ENCODE measurements at places on chromosomes 11 and 22.

GRCh38 chr11:12963792-12964536 lies 45.2 kb upstream of the RASSF10 start:
- peak; percentile 64 for DNase-seq

- no peak for DNase-seq
Observed at GRCh38 chr11:64653388-64653973, 62.5 kb downstream of the SLC22A12 start.

DNA sequence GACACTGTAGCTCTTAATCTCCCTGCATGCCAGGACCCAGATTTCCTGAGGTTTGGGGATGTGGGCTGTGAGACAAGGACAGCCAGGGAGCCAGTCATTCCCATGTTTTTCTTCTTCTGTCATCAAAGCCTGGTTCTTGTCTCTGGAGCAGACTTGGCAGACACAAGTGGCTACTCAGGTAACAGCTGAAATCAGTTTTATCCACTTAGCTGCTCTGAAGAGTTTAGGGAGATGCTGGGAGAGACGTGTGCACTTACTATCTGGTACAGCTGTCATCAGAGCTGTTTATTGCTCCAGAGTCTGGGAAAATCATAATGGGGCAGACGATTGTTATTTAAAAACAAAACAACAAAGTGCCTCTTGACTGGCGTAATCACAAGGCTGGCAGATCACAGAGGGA lies 56.6 kb downstream of the CSNK2A3 start:
- no peak for DNase-seq

DNA sequence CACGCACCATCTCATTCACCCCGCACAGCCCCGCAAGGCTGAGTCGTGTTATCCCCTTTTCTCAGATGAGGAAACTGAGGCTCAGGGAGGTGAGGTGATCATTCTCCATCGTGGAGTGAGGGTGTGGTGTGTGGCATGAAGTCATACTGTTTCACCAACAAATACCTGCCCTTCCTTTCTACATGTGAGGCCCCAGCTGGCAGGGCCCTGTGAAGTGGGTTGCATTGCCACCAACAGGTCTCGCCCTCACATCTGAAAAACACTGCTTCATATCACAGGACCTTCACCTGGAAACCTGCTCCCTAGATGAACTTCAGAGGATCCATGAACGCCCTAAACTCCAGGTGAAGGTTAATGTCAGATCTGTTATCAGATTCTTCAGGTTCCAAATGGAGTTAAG lies 4.3 kb downstream of the SSTR3 start:
- DNase-seq: no peak

GRCh38 chr11:40183073-40184064 lies 1276.1 kb downstream of the LRRC4C start:
- DNase-seq: no peak

DNA sequence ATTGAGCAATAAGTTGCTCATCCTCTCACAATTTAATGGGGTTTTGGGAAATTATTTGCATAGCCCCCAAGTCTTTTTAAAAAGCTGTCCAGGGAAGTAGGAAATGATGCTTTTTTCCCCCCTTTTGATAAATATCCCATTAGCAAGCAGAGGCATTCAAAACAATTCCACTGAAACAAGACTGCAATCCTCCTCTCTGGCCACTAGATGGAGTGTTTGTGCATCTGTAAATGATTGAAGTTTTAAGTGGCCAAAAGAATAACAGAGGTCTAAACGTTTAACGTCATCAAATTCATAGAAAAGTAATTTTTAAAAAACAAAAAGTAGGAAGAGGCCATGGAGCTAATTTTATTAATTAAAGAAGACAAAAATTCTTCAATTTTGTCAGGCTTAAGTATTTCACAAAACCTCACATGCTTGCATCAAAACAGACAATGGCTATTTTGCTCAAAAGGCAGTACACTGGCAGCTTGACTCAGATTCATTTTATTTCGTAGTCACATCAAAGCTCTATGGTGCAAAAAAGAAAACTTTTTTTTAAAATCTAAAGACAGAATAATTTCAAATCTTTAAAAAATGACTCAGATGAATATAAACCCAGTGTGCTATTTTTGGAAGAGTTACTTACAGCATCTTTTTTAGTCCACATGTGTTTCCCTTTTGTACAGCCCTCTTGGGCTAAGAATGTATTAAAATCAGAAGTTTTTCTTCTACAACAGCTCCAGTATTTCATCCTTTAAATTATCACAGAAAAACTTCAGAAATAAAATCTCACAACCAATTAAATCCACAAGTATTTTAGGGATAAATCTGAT lies 17.8 kb downstream of the CHORDC1 start:
- DNase-seq: peak; percentile 61

GRCh38 chr11:102157219-102157618 lies 47.0 kb downstream of the YAP1 start:
- peak; percentile 64 for DNase-seq

GRCh38 chr11:802018-802617 lies 2.9 kb downstream of the PIDD1 start:
- no peak for DNase-seq

- no peak for DNase-seq
Observed at GRCh38 chr22:50603511-50604255, 3.1 kb downstream of the MAPK8IP2 start.

DNA sequence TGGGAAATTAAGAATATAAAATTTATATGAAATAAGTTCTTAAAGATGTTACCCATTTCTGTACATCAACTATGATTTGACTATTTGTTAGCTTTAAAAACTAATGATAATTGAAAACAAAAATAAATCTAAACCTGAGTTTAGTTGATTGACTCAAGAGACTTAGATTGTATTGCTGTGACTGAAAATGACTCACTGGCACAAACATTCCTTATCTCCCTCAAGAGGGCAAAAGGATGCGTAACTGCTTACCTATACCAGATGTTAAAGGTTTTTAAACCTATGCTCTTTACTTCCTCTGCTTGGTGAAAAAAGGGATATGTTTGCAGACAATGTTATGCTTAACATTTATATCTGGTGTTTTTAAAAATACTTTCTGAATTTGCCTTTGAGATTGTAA lies 30.3 kb downstream of the ATM start:
- DNase-seq: peak; percentile 8

GRCh38 chr22:24894998-24895397 lies 51.5 kb downstream of the LHFPL7 start:
- peak; percentile 11 for DNase-seq

DNA sequence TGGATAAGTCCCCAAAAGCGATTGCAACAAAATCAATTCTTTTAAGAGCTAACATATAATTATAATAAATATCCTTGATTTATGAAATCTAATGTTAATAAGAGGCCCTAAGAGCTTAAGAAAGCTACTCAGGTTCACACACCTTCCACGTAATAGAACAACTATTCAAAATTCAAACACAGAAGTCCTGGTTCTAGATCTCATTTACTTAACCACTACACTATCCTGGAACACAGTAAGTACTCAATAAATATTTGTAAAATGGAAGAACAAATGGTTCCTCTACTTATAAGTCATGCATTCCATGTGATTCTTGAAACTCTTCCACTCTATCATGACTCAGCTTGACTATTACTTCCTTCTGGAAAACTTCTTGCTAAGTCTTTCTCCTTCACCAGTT lies 268.2 kb downstream of the FAM181B start:
- DNase-seq: no peak

GRCh38 chr22:40567106-40567505 lies 69.4 kb downstream of the MRTFA start:
- DNase-seq: peak; percentile 56

DNA sequence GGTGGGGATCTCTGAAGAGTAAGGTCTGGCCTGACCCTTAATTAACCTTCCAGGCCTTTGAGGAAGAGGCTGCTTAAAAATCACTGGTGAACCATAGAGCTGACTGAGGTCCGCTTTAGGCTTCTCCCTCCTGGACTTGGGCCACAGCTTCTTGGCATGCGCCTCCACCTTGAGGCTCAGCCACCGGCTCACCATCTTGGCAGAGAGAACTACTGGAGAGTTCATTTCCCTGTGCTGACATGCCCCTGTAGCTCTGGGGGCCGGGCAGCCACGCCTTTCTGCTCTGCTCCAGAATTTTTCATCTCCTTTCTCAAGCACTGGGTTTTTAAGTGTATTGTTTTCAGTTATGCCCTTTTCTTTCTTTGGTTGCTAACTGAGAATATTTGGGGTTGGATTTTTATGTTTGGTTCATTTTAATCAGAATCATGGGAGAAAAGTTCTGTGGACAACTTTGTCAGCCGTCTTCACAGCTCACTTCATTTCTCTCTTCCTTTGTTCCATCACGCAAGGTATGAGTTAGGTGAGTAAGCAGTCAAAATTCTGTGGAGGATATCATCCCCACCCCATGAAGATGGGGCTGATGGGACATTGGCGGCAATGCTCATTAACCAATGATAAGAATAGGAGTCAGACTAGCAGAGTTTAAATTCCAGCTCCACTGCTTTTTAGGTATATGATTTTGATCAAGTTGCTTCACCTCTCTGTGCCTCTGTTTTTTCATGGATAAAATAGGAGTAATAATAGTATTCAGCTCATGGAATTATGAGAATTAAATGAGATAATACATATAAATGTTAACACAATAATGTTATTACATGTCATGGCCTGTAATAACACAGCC lies 103.9 kb downstream of the DBX1 start:
- DNase-seq: no peak

DNA sequence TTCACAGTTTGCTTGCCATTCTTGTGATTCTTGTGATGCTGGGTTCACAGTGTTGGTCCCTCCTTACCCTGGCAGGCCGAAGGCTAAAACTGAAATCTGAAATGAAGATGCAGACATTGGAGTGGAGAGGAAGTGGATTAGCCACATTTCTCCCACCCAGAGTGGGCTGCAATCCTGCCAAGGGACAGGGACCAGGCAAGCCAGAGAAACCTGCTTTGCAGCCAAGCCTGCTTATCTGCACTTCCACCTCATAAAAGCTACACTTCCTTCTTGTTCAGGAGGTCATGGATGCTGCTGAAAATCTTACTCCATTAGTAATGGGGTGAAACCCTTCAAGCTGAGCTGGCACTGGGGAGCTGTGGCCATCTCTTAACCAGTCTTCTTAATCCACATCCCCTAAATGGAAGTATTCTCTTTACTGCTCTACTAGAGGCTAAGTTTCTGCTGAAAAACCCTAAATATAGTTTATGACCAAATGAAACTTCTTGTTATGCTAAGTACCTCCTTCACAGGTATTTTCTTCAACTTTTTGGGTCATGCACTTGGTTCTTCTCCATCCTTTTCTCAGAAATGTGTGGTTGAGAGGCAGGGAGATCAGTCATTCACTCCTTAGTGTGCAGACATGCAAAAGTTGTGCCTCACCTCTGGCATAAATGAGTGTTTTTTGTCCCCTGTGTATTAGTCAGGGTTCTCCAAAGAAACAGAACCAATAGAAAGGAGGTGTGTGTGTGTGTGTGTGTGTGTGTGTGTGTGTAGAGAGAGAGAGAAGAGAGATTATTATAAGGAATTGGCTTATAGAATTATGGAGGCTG lies 133.9 kb upstream of the BMAL1 start:
- no peak for DNase-seq

DNA sequence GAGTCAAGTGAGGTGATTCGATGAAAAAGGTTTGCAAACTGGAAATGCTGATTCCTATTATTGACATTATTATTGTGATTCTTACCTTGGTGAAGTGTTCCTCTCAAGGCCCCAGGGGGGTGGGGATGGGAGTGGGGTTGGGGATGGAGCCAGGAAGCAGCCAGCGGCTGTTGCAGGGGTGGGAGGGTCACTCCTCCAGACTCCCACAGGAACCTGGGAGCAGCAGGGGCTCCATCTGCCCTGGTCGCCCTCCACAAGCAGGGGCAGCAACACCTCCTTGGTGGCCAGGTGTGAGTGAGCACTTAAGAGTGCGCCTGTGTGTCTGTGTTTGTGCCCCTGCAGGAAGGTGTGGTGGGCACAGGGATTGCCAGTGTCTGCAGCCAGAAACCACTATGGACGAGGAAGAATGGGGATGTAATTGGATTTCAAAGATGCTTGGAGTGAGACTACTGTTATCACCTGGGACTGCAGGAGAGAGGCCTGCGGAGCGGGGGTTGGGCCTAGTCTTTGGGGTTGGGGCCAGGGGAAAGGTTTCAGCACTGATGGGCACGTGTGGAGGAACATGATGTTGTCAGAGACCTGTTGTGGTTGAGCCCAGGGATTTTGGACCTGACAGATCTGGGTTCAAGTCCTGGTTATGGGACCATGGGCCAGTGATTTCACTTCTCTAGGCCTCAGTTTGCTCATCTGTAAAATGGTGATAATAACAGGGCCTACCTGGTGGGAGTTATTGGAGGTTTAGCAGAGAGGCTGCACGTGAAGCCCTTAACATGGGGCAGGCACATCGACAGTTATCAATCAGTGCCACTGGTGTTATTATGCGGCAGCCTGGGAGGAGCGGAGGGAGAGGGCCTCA lies 3.6 kb upstream of the TP53I11 start:
- DNase-seq: no peak

GRCh38 chr22:38397189-38398085 lies 57.6 kb downstream of the KCNJ4 start:
- peak; percentile 40 for DNase-seq

DNA sequence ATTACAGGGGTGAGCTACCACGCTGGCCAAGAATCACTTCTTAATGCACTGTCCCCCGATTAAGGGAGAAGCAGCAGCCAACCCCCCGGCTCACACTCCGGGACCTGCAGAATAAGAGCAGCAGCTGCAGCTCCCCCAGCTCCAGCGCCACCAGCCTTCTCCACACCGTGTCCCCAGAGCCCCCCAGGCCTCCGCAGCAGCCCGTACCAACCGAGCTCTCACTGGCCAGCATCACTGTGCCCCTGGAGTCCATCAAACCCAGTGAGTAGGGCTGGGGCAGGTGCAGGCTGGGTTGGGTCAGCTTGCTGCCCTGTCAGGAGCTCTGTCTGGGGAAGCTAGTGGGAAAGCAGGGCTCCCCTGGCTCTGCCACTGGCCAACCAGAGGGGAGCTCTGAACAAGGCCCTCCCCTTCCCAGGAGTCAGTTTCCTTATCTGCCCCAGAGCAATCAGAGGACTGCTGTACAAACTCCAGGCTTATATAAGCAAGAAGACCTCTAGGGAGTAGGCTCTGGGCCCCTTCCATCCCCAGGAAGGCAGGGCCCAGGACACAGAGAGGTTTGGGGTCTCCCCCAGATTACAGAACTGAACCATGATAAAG lies 8.5 kb upstream of the SH3BP1 start:
- DNase-seq: no peak

GRCh38 chr11:86175191-86175590 lies 69.4 kb upstream of the EED start:
- DNase-seq: no peak

- no peak for DNase-seq
Observed at GRCh38 chr11:64742087-64742888, 1.7 kb downstream of the RASGRP2 start.

DNA sequence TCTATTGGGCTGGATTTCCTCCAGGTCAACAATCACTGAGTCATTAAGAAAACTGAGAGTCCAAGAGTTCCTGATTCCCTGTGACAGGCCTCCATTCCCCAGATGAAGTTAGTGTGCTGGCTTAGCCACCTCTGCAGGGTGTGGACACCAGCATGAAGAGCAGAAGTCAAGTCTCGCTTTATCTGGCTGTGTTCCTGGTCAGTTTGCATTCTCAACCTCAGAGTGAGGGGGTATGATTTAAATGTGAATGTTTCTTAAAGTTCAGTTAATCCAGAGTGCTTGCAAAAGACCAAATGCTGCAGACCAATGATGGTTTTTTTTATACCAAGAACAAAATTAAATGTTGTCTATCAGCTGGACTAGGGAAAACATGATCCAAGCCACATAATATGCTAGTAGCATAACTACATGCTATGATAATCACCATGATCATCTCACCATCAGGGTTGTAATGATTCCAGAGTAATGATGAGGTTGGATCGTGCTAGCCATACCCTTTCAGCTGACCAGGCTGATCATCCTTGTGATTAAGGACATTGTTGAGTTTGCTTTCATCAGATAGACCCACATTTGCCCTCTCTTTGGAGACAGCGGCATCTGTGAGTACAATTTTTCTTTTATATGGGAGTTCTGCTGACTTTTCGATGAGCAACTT lies 145.8 kb upstream of the ARHGAP20 start:
- peak; percentile 49 for DNase-seq
